Fibroblast of skin of right quadriceps (primary cell): ENCODE measurements at places on chromosomes 5 and 9.
A peak's percentile ranks its signal among the peaks of the same experiment; 100 is the strongest.

DNA sequence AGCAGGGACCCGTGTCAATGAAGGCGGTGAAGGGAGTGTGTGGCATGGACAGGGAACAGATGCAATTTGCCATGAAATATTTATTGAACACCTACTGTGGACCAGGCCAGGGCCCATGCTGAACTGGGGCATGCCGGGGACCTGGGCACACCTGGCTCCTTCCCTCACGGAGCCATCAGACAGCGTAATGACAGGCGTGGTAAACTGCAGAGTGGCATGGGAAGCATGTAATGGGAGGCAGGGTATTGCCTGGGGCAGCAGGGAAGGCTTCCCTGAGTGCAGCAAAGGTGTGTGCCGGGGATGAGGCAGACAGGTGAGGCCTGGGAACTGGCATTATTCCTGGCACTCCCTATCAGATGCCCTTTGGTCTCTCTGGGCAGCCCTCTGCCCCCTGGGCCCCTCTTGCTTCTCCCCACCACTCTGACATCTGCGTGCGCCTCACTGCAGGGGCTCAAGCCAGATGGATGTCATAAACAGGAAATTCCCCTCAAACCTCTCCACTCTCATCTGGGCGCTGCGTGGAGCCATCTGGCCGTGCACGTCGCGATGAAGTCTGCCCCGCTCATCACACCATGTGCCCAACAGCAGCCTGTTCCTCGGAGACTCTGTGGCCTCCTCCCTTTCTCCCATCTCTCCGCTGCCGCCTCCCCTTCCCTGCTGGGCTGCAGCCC, 67.6 kb downstream of the HMCN2 start:
- DNase-seq, result no peak

DNA sequence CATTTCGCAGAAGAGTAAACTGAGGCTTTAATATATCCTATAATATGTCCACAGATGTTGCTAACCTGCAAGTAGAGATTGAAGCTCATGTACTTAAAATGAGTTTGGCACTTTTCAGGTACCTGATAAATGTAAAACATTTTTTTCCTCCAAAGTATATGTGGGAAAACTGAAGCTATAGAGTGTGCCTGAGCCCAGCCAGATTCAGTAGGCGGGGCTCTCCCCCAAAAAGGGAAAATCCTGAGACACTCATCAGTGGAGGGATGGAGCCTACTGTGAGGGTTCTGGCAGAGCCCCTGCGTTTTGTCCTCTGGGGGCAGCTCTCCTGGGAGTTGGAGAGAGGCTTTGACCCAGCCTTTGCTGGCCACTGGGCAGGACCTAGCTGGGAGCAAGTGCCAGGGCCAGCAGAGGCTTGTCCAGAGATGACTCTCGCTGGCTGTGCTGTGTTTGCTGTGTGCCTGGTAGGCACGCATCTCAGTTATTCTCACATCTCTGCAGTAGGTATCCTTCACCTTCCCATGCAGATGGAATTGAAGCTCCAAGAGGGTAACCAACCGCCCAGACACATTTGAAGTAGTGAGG, 81.1 kb upstream of the SPRY4 start:
- no peak for DNase-seq

DNA sequence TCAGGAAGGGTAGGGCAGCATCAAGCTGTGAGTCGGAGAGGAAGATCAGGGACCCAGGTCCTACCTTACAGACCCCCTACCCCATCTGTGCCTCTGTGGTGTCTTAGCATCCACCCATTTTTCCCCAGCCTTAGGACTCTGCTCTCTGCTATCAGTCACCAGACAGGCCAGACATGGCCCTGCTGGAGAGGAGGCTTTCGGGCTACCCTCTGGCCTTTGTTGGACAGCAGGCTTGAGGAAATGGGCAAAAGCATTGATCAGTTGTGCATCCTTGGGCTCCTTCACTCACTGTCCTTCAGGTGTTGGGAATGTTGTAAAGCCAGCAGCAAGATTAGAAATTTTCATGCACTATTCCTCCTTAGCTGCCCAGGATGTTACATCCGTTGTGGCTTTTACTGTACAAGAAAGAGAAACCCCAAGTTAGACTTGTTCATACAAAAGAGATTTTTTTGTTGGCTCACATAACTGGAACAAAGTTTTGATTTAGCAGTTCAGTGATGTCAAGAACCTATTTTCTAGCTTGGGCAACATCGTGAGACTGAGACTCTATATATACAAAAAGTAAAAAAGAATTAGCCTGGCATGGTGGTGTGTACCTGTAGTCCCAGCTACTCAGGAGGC, 17.4 kb upstream of the TNFAIP8 start:
- DNase-seq, result no peak

DNA sequence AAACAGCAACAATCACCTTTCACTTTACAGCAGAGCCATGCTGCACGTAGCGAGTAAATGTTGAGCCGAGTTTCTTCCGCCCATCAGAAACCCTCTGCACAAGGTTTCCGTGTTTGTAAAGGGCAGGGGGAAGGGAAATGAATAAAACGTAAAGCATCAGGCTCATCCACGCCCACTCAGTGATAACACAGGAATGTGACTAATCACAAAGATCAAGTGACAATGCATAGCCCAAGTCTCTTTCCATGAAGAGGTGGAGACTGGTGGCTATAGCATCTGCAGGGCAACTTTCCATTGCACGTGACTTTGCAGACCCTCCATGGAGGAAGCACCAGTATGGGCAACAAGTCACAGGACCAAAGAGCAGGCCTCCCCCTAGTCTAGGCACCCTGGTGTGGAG, 56.6 kb downstream of the CAMSAP1 start:
- no peak for DNase-seq

- DNase-seq, result peak; percentile 7
These were observed 12.6 kb downstream of the IRX2 start for GRCh38 chr5:2738700-2739359.

DNA sequence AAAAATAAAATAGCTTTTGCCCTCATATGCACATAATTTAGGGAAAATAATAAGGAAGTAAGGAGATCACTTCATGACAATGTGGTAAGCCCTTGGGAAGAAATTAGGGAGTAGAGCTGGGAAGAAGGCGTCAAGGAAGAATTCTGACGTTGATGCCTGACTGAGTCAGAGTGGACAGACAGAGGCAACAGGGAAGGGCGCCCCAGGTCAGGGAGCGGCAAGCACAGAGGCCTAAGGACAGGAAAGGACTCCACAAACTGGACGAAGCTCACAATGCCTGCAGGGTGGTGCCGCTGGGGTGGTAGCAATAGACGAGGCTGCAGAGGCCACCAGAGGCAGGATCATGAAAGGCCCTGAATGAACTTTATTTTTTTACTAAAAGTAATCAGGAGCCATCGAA, 7.6 kb downstream of the DRD1 start:
- no peak for DNase-seq

DNA sequence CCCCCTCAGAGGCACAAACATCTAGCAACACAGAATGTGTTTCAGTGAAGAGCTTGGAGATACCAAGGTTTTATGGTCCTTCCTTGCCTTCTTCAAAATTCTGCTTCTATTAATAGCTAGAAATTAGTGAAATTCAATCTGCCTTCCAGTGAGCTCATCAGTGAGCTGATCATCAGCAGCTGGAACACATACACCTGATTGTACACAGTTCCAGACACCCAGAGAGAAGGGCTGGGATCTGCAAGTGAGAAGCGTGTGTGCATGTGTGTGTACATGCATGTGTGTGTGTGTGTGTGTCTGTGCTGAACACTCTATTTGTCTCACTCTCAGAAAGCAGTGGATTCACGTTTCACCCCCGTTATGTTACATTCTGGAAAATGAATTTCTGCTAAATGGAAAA, 28.5 kb downstream of the CFAP90 start:
- DNase-seq, result no peak
